Stimulated activated CD8-positive, alpha-beta memory T cell treated with anti-CD3 and anti-CD28 coated beads, Interleukin-4, amount 100 ng/mL, for 1 hour (primary cell): ENCODE measurements at places on chromosomes 6 and 20.

DNA sequence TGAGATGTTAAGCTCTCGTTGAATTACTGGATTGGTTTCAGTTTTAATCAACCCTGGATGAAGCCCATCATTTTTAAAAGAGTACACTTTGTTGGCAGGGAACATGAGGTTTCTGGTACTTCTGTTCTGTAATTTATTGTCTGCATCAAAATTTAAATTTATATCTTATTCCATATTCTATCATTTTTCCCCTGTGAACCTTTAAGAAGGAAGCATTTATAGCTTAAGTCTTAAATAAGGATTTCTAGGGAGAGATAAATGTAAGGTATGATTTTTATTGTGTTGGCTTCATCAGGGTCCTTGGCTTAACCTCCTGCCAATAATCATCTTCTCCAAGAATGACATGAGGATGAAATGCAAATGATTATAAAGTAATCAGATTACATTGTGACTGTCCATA lies 40.6 kb downstream of the MLIP start:
- no peak for DNase-seq

DNA sequence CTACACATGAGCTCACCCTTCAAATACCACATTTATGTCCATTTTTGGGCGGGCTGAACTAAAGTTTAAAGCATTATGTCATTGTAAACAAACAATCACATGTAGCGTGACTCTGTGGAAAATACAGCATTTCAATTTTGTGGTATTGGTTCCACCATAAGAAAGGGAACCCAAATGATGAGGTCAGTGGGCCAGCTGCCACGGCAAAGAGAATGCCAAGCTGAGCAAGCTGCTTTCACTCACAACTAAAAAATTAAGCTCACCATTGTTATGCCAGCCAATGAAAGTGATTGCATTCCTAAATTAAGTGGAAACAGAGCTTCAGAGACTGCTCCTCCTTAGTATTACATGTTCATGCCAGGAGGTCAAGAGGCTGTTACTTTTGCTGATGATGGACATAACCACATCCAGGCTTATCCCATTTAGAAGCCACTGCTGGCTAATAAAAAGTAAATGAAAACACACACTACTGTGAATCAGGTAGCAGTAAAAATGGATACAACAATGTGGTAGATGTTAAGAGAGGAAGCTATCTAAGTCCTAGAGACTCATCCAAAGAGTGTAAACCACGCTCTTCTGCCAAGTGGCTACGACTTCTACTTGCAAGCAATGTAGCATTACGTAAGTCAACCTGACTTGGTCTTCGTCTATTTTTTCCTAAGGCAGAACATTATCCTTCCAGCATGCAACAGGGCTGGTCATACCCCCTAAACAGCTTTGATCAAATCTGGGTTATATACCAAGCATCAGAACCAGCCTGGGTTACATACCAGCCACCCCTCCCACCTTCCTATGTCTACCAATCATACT lies 164.8 kb downstream of the BACH2 start:
- DNase-seq, result no peak

DNA sequence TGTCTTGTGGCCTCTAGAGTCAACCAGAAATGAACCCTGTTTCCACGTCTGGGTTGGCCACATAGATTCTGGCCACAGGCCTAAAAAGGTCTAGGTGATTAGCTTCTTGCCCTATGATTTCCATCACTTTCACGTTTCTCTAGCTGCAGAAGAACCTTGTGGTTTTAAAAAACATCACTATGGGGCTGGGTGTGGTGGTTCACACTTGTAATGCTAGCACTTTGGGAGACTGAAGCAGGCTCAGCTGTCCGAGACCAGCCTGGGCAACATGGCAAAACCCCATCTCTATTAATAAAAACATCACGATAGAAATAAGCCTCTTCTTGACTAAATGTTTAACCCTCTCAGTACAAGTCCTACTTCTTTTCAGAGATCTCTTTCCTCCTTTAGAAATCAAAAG lies 27.6 kb downstream of the POLR1C start:
- no peak for DNase-seq

DNA sequence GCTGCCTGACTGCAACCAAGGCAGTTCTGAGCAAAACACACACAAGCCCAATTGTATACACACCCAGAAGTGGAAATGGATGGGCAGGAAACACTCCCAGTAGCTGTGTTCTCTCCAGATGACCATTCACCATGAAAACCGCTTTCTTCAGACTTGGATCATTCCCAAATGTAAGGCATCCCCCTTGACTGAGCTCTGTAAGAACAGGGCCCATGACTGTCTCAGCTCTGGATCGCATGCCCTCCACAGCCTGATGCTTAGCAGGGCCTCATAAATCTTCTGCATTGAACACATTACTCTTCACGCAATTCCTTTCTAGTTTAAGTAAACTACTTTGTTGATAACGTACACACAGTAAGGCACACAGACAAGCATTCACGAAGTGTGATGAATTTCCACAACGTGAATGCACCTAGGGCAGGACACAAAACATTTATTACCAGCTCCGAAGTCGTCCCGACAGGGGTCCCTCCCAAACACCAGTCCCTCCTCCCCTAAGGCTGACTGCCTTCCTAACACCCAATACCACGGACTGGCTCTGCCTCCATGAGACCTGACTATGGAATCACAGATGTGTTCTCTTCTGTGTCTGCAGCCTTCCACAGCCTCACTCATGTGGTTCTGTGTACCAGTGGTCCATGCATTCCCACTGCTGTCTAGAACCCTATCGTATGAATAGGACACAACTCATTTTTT lies 31.7 kb downstream of the BMP7 start:
- no peak for DNase-seq

DNA sequence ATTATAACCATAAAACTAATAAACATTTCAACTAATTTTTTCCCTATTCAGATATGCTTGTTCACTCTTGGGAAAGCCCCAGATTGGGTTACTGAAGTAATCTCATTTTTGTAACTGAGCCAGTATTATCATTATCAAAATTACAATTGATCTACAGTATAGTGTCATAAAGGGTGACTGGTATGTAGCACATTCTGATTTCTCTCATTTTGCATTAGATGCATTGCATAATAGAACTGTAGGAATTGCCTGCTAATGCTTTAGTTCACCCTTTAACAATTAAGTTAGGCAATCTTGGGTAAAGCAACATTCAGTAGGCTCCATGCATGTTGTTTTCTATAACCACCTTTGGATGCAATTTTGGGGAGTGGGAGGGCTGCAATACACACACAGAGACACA lies 150.8 kb upstream of the FLRT3 start:
- no peak for DNase-seq

- peak; percentile 17 for DNase-seq
Observed at GRCh38 chr6:73309785-73310502, 44.1 kb downstream of the DPPA5 start.

GRCh38 chr6:108655806-108656651 lies 95.3 kb downstream of the FOXO3 start:
- no peak for DNase-seq
